Tibial nerve (tissue), 4 donors: ENCODE measurements at places on chromosomes 12 and 14. TPM values are rescaled to one million over a fixed set of nuclear protein-coding genes. Genes with fewer than 3 reads are reported as not detected.

GRCh38 chr14:32018391-32019092 lies 58.6 kb upstream of the ARHGAP5 start:
- DNase-seq, result no peak

DNA sequence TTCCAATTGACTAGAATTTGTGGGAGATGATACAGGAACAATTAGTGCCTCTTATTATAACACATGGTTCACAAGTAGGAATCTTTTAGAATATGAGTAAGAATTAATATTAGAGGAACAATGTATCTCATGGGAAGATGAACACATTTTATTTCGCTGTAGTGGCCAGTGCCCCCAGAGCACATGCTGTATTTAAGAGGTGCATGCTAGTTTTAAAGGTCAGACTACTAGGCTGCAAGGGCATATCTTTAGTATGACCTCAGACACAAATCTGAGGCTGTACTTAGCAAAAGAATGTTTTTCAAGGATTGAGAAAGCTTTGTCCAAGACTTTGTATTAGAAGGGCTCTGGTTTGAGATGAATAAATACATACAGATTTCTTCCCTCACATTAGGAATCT lies 586.9 kb downstream of the CCER1 start:
- no peak for DNase-seq

GRCh38 chr14:89746654-89747053 lies 207.9 kb downstream of the EFCAB11 start:
- no peak for DNase-seq

DNA sequence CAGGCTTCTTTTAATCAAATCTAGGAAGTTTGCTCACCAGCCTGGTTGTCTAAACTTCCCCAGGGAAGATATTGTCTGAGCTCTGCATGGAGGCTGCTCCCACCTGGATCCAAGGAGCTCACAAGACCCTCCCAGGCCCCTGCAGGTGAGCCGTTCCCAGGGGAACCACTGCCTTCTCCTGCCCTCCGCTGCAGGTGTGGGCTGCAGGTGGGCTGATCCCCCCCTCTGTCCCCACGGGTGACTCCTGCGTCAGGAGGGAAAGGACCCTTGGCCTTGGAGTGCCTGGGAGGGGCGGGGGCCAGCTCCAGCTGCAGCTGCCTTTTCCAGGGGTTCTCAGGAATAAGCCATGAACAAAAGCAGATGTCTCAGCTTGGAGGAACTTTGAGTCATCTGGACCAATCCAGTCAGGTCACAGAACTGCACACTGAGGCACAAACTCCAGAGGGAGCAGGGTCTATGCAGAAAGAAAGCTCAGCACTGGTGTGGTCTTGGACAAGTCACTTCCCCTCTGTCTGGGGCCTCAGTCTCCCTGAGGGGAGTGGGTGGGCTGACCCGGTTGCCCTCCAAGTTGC lies 246.6 kb upstream of the RTL1 start:
- no peak for DNase-seq

DNA sequence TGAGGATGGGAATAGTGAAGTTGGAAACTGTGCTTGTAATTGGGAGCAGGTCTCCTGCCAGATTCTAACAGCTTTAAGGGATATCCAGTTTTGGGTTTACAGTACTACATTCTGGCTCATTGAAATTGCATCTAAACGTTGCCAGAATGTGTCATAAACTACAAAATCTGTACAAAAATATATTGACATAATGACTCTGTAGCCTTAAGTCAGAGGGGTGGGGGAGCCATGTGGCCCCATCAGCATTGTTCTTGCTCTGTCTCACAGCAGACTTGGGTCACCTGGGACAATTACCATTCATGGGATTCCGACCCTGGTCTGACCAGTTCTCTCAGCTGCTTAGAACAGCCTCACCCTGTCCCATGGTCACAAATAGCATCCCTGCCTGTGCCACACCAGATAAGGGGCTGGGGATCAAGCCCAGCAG lies 43.3 kb upstream of the MED13L start:
- no peak for DNase-seq

GRCh38 chr12:120412421-120412820 lies 25.5 kb upstream of the COX6A1 start:
- DNase-seq, result no peak

DNA sequence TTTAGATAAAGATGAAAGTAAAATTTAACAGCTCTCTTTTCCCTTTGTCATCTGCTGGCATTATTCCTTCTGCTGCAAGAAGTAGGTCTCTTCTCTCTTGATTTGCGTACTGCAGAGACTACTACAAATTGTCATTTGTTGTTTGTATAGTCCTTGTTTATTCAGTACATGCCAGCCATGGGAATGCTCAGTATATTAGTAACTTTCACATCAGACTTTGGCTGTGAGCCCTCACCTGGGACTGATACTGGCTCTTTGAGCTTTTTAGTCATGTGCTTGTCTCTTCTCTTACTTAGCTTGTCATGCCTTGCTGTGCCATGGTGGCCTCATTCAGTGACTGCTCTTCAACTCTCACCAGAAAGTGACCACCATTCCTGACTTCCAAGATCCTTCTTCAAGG lies 169.8 kb downstream of the PRKCH start:
- no peak for DNase-seq

DNA sequence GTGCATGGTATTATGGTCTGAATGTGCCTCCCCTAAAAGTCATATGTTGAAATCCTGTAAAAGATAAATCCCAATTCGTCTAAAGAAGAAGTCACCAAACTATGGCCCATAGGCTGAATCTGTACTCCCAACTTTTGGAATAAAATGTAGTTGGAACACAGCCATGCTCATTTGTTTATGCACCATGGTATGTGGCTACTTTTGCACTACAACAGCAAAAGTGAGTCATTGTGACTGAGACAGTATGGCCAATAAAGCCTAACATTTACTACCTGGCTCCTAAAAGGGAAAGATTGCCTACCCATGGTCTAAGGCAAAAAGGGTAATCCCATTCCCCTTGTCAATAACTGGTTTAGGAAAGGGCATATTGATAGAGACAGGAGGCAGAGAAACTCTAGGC lies 101.8 kb downstream of the LRIG3 start:
- no peak for DNase-seq

DNA sequence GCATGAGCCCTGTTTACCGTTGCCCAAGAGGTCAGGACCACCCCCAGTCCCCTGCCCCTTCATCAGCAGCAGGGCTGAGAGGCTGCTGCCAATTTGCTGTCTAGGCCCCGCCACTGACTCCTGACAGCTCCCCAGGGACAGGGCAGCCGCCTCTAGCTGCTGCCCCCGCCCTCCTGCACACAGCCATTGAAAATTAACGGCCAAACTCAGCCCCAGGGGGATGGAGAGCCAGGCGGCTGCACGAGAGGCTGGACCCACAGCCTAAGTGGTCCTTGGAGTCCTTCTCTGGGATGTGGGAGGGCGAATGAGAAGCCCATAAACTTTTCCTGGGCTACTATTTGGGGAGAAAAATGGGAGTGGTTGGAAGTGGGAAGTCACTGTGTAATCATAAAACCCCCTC lies 4.6 kb downstream of the FOXN4 start:
- DNase-seq, result no peak

DNA sequence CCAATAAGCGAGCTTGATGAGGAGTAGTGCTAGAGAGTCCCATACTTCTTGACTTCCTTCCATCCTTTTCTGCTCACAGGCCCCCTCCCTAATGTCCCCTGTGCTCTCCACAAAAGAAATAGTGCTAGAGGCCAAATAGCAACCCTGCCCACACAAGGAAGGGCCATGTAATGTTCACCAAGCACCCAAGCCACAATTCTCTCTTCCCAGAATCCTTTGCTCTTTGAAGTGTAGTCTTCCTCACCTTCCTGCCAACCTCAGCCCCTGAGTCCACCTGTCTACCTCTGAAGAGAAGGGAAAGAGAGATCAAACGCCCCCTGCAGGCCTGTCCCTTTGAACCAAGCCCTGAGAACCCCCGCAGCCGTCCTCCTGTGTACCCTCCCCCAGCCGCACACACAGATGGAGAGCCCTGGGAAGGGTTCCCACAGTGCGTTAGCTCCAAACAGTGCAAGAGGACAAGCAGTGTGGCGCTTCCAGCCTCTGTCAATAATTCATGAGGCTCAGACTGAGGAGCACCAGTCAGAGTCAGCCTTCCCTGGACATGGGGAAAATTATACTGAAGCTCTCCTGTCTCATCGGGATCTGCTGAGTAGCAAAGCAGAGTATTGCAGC lies 1.9 kb upstream of the DHRS4 start:
- DNase-seq, result no peak

GRCh38 chr12:67572492-67572891 lies 76.1 kb upstream of the DYRK2 start:
- no peak for DNase-seq

GRCh38 chr14:32367516-32367915 lies 38.4 kb downstream of the AKAP6 start:
- DNase-seq, result no peak

DNA sequence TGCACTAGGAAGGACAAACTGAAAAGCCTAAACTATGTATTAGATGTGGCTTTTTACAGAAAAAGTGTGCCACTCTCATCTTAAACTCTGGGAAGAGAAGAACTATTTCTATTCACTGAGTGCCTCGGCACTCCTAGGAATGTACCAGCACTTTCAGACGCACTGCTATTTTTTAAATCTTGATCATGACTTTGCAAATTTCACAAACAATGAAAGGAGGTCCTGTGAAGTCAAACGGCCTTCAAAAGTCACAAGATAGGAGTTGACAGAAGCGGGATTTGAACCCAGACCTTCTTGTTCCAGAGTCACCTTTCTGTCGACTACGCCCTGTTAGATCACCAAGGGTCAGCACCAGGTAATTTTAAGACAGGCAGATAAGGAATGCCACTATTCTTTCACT lies 365.4 kb downstream of the VRK1 start:
- no peak for DNase-seq

GRCh38 chr12:124848621-124849380 lies 14.9 kb downstream of the SCARB1 start:
- DNase-seq, result no peak

- DNase-seq, result no peak
Observed at GRCh38 chr12:111556676-111557075, 42.4 kb downstream of the ATXN2 start.

GRCh38 chr12:124469193-124469888 lies 98.1 kb downstream of the NCOR2 start:
- no peak for DNase-seq

GRCh38 chr14:21891921-21892320 lies 218.3 kb upstream of the OR4E1 start:
- DNase-seq, result no peak

GRCh38 chr12:115155665-115156645 lies 472.0 kb upstream of the TBX3 start:
- DNase-seq, result no peak

GRCh38 chr14:24032727-24033418 lies 18.9 kb upstream of the CARMIL3 start:
- peak; percentile 78 for DNase-seq

DNA sequence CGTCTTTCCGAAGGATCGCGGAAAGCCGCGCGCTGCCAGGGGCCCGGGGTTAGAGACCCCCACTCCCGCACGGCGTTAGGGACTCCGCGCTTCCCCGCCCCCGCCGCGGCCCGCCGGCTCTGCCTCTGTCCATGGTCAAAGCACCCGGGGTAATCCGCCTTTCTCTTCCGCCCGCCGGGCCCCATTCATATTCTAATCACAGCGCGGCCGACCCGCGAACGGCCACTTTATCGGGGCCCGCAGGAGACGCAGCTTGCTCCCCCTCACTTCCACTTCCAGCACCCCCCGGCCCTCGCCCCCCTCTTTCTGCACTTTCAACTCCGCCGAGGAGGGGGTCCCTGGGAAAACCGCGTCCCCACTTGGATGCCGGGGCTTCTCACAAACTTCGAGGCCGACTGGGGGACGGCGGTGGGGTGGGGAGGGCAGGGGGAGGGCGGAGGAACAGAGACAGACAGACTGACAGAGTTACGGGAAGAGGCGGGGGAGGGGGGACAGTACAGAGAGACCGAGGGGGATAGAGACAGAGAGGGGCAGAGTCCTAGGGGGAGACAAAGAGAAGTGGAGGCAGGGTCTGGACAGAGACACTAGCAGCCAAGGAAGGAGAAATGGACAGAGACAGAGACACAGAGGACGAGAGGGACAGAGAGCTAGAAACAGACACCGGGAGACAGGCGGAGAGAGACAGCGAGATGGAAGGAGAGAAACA lies 1.1 kb upstream of the RFX4 start:
- no peak for DNase-seq

DNA sequence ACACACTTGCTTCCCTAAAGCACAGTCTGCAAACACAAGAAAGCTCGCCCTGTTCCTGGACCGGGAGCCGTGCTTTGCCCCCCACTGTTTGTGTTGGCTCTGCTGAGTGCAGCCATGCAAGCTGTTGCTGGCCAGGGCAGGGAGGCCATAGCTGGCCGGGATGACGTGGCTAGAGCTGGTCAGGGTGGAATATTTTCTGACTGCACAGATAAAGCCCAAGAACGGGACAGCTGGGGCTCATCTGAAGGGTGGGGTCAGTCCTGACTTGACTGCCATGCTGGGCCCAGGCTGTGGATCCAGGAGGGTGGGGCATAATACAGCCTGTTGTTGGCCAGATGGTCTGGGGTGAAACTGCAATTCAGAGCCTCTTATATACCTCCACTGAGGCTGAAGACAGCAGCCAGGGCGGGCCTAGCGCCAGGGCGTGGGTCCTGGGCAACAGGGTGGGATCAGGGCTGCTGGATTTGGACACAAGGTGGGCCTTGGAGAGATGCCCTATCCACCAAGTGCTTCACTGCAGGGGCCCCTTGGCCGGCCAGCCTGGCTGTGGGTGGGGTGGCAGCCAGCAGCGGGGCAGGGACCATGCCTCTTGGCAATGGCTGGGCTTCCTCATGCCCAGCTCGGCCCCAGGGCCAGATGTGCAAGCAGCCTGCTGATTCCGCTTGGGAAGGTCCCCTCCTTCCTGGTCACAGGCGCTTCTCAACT lies 14.8 kb downstream of the KMT5A start:
- peak; percentile 17 for DNase-seq

DNA sequence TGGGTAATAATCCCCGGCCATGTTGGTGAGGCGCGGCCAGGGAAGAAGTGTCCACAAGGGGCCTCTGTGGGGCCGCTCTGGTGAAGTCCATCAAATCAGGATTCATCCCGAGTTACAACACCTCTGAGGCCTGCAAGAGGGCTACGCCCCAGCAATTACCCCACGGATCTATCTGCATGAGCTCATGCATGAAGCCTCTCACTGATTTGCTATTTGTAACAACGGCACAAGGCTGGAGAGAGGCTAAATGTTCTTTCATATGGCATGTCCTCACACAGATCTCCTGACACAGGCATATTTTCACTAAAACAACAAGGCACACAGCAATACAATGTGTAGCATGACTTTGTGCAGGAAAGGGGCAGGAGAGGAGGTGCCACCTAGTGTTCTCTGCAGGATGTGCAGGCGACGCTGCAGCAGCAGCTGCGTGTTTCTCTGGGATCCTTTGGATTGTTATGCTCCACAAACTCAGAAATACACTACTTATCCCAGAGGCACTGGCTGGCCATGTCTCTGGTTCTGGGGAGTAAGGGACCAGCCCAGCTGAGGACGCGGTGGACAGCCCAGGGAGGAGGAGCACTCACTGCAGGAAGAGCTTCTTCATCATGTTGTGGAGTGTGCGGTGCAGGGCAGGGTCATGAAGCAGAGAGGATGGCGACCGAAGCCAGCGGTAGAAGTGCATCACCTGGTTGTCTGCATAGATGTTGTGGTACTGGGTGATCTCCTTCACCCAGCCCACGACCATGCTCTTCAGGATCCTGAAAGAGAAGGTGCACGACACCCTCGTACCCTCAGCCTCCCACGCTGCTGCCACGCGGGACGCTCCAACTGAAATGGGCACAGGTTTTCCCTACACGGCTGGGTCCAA lies 20.2 kb downstream of the P2RX2 start:
- peak; percentile 33 for DNase-seq

Gene ANKS1B
- total RNA-seq, result 37.7 TPM

Gene ALDH6A1
- total RNA-seq, result 73.0 TPM

Gene LTB4R
- total RNA-seq, result 13.1 TPM

Gene FAM90A1
- 0.21 TPM for total RNA-seq

Gene CLEC4C
- total RNA-seq, result not detected

Gene LBHD2
- not detected for total RNA-seq

Gene RD3L
- not detected for total RNA-seq

Gene NTS
- total RNA-seq, result not detected

Gene SINHCAF
- 18.6 TPM for total RNA-seq
